Transverse colon (tissue), 4 donors: ENCODE measurements at places on chromosomes 16 and 17.

GRCh38 chr17:1104222-1104621 is 75.6 kb downstream of the ABR start:
- no peak for DNase-seq

DNA sequence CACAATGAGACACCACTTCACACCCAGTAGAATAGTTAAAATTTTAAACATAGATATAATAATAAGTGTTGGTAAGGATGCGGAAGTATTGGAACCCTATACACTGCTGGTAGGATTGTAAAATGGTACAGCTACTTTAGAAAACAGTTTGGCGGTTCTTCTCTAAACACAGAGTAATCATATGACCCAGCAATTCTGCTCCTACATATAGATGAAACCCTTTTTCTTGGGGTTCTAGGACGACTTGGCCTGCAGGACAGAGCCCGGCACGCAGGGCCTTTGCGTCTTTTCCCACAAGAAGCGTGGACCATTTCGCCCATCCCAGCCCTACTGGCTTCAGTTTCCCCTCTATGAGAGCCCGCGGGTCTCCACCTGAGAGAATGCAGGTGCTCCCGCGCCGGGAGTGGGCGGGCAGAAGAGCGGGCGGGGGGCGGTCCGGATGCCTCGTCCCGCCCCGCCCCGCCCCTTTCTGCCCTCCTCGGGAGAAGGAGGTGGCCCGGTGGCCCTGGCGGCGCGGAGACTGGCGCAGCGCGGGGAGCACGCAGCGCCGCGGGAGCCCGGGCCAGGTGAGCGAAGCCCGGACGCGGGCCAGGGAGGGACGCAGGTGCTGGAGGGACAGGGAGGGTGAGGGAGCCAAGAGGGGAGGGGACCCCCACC is at the start of gene SDR42E2:
Gene SDR42E2, plus strand, starts transcription at position 508 of the 657 bp plus-strand sequence. CDS start 3,077 bp downstream, outside the sequence.
- DNase-seq: peak; percentile 38

GRCh38 chr16:84643180-84643583 is 5.1 kb upstream of the KLHL36 start:
- DNase-seq: peak; percentile 58

DNA sequence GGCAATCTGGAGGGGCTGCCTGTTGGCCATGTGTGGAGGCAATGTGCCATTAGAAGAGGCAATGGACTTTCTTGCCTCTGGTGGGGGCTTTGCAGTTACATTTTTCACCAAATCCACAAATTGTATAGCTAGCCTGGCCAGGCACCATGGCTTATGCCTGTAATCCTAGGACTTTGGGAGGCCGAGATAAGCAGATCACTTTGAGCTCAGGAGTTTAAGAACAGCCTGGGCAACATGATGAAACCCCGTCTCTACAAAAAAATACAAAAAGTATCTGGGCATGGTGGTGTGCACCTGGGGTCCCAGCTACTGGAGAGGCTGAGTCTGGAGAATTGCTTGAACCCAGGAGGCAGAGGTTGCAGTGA is 2.7 kb upstream of the RNF112 start:
- DNase-seq: no peak

- no peak for DNase-seq
Observed at GRCh38 chr17:846901-847843, 65.0 kb downstream of the MRM3 start.

DNA sequence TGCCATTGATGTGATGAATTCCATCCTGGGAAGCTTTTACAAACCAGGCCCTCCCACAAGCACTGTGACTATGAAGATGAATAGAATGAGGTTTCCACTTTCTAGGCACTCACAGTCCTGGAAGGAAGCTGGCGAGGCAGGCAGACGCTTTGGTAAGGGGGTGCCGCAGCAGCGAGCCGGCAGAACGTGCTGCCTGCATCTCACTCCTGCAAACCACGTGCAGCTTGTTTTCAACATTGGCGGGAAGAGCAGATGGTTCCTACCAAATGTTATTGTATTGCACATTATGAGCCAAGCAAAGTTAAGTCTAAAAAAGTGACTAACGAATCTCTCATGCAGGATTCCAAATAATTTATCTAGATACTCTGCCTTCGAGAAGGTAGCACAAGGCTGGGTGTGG is 3.7 kb upstream of the DNAI2 start:
- DNase-seq: no peak

- no peak for DNase-seq
Observed at GRCh38 chr17:60602385-60602742, 2.4 kb downstream of the PPM1D start.

GRCh38 chr17:75516619-75517296 is 430 bp downstream of the TSEN54 start:
- DNase-seq: peak; percentile 41

DNA sequence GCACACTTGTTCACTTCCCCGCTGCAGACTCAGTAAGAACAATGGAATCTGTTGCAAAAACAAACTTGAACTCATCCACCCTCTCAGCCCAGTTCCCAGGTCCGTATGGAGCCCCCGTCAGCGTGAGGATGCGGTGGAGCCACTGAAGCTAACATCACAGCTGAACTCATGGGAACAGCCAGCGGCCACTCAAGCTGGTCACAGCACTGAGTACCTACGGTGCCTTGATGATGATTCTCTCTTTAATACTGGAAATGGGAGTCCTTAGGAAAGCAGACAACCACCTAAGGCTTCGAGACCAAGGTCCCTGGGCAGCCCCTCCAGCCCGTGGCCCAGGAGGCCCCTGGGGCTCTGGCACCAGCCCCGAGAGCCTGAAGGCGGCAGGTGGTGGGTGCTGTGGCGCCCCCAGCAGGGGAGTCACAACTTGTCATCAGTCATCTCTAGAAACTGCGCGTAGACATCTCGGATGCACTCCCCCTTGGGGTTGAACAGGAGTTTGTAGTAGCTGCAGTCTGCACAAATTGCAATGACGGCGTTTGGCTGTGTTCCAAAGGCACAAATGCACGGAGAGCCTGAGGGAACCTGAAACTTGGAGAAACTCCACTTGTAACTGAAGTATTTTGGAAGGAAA is 31.0 kb upstream of the RHOT1 start:
- DNase-seq: peak; percentile 33

DNA sequence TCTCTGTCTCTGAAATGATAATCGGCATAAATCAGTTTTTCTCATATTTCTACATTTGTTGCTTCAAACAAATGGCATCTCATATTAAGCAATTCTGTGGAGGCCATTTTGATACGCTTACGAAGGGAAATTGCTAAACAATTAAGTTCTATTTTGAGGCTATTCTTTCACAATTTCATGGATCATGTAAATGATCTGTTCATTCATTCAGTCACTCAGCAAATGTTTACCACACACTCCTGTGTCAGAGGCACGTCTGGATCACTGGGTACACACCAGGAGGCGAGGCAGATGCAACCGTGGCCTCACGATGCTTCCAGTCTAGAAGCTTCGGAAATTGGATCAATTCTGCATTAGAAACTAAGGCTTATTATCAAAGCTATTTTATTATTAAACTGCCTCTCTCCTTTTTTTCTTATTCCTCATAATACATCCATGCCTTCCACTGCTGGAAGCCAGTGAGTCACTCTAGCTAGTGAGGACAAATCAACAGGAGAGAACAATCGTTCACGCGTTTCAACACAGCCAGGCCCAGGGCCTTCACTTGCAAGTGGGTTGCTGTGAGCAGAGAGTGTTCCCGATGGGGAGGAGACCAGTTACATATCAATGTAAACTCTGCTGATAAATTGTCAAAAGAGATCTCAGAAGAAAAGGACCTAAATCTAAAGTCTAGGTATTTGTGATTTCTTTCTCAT is 11.3 kb upstream of the SLC39A11 start:
- DNase-seq: no peak

DNA sequence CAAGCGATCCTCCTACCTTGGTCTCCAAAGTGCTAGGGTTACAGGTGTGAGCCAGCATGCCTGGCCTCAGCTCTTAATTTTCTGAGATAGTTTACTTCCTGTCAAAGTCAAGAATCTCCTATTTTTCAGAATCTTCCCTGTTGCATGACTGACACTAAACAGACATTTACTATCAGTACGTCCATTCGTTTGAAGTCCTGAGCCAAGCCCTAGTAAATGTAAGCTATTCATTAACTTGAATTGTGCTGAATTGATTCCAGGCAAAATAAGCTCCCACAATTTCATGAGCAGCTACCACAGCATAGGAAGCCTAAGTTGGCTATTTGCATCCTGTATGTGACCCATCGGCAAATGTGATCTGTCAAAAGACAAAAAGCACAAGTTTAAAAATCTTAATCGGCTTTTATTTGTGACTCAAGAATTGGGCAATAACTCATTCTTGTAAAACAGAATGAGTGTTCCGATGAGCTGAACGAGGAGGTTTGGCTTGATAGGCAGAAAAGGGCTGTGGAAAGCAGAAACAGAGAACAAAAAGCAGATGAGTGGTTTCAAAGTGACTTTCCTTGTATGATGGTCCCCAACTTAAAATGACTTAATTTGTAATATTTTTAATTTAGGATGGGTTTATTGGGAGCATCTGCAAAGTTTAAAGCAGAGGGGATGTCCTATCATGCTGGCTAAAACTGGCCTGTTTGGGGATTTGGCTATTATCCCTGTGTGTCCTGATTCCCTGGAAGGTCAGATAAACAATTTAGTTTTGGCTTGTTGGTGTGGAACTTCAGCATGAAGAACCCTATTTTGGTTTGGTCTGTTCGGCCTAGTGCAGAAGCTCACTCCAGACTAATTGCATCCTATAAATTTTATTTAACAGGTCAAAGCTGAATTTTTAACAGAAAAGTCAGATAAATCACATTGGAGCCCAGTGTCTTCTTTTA is 14.2 kb downstream of the RNF112 start:
- no peak for DNase-seq
